Kidney tubule cell (primary cell): ENCODE measurements at places on chromosomes 11 and 22.

GRCh38 chr11:7115780-7116179, 27.0 kb downstream of the RBMXL2 start:
- DNase-seq: no peak

DNA sequence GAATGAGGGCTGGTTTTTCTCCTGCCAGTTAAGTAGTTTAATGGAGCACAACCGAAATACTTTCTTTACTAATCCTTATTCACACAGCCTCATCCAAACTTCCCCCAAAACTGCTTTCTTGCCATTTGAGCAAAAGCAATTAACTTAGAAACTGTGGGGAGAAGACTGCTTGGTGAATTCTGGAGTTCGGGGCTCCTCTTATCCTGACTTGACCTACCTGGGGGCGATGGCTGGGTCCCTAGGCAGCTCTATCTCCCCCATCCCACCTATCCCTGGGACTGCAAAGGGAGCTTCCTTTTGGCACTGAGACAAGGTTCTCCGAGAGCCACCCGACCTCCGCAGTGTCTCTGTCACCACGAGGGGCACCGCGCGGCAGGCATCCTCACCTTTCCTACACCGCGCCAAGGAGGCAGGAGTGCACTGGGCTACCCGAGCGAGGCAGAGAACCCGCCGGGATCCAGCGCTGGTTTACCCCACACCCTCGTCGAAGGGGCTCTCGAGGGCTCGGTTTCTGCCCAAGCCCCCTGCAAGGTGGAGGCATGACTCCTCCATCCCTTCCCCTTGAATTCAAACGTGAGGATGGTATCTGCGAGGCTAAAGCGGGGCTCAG, 759 bp downstream of the DESI1 start:
- DNase-seq: peak; percentile 55

DNA sequence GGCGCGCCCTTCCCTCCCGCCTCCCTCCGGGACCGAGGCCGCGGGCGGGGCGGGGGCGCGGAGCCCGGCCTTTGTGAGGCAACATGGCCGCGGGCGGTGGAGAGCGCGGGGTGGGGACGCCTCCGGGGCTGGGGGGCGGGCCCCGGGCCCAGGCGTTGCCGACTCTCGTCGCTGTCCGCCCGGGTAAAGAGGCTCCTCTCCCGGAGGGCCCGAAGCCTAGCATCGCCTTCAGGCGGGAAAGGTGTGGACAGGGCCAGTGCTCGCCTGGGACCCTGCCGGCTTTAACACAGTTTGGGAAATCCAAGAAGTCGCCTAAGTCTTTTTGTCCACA, 369 bp downstream of the DGCR8 start:
- peak; percentile 65 for DNase-seq

DNA sequence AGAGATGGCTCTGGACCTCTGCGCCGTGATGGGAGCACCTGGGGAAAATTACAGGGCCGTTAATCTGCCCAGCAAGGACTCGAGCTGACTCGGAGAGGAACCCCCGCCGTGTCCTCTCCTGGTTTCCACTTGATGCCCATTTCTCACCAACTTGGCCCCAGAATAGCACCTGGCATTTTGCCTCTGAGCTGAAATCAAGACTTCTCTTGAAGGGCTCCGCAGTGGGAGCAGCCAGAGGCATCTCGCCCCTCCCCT, 19.0 kb upstream of the CABP7 start:
- DNase-seq: no peak

DNA sequence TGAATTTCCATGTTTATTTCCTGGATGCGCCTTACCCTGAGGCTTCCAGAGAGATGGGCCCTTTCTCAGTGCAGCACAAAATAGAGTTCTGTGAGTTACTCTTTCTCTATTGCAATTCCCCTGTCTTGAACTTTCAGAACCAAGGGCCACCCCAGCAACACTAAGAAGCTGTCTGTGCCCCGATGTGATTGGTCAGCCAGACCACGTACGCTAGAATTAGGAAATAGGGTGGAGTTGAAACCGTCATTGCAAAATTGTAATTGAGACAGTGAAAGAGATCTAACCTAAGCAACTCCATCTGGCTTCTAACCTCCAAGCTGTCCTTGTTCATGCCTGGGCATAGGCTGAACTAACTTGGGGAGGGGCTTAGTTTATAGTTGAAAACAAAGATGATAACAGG, 981.3 kb downstream of the OPCML start:
- no peak for DNase-seq

DNA sequence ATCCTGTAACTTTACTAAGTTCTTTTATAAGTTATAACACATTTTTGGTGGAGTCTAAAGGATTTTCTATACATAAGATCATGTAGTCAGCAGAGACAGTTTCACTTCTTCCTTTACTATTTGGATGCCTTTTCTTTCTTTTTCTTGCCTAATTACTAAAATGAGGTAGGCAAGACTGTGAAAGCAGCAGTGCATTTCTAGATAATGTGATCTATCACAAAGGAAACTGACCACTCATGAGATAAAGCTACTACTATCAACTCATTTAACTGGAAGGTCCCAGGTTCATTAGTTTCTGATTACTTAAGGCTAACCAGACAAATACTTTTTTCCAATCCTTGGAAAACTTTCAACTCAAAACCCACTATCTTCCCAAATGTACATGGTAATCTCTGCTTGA, 196.2 kb upstream of the E2F8 start:
- no peak for DNase-seq

DNA sequence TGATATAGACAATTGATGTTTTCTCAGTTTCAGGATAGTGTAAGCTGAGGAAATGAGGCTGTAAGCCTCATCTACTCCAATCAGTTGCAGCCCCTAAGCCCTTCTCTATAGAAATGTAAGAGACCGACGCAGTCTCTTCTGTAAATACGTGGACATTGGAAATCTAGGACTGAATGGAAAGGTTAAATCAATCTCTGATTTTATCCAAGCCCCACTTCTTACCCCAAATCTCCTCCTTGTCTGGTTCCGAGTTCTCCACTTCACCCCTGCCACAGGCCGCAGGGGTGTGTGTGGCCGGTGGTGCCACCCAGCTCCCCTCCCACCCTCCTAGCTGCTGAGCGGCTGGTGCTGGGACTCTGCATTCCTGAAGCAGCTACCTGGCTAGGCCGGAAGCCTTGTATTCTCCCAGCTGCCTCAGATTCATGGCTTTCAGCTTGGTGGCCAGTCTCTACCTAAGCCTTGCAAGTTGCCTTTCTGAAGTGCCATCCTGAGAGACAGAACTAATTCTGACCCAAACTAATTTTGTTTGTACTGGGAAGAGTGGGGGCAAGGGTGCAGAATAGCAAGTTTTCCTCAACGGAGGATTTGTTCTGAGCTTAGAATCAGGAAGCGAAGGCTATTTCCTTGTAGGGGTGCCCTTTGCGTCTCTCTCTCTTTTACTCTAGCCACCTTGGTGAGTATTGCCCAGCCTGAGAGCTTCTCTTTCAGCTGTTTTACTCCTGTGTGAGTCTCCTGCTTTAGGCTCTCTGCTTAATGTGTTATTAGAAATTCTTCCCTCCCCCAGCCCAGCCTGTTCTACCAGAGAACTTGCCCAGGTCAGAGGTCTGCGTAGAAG, 749 bp downstream of the VWA5A start:
- peak; percentile 52 for DNase-seq

- no peak for DNase-seq
These were observed 30.6 kb downstream of the TUB start for GRCh38 chr11:8111636-8112035.

DNA sequence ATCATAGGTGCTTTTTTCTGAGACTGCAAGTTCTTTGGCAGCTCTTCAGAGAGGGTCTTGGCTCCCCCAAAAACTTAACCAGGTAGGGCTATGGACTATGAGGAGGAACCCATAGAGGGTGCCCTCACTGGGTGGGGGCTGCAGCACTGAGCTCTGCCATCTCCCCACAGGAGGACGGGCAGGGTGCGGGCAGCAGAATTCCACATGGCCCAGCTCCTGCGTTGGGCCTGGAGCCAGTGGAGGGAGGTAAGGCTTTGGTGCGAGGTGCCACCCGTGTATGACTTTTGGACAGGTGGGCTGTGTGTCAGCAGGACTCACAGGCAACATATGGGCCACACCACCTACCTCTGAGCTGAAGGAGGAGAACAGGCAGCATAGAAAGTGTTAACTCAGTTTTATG, 58.4 kb downstream of the PISD start:
- no peak for DNase-seq

- peak; percentile 46 for DNase-seq
These were observed 5.0 kb downstream of the SIGIRR start for GRCh38 chr11:409600-410483.

DNA sequence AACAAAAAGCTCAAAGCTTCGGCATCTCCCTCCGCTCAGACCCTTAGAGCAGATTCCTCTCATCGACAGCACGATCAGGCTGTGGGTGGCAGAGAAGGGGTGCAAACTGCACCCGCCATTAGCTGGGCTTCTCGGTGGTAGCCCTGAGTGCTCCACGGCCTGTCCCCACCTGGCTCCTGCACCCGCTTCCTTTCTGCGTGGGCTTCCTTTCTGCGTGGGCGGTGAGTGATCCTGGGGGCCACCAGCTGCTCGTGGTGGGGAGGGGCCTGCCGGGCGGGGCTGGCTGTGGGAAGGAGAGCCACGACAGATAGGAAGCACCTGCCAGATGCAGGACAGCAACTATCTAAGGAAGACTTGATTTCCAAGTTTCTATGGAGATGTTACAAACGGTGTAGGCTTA, 55.0 kb downstream of the BRD1 start:
- no peak for DNase-seq

GRCh38 chr11:12087075-12088004, 23.1 kb upstream of the MICAL2 start:
- DNase-seq: peak; percentile 91

DNA sequence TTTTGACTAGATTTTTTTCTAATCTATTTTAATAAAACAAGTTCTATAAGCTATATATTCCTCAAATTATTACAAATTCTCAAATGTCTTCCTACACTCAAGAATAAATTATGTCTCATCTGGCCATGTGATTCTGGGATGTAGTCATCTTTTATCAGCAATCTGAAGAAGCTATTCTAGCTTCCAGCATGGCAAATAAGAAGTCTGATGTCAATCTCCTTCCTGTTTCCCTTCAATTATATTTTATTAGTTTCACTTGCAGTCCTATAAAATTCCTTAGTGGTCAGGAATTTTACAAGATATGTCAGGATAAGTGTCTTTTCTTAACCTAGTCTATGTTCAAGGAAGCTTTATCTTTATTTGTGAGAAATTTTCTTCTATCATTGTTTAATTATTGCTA, 10.4 kb upstream of the ANO3 start:
- no peak for DNase-seq

DNA sequence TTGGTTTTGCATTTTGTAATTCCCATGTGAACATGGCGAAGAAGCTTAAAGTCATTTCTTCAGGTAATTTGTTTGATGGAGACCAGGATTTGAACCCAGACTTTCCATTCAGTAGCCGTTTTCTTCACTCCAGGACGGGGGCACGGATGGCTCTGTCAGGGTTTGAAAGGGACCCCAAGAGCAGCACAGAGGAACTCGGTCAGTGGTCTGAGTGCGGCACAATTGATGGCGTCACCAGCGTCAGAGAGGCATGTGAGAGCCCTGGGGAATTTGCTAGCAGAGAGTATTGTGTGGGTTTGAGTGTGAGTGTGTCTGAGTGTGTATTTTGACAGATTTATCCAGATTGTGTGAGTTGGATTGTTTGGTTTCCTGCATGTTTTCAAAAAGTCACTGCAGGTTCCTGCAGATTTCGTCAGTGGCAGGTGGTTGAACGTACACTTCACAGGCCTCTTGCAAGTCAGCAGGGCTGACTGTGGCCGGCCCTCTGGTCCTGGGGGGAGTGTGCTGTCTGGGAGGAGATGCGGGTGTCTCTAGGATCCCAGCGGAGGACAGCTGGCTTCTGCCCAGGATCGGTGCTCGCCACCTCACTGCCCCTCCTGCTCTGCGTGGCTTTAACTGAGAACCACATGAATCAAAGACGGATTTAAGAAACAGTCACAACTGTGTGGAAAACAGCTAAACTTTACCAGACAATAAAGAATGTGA, 199.3 kb downstream of the TBC1D22A start:
- no peak for DNase-seq

- DNase-seq: peak; percentile 38
These were observed 560.1 kb upstream of the FAT3 start for GRCh38 chr11:91664521-91664920.

- DNase-seq: no peak
These were observed 13.4 kb downstream of the RTL6 start for GRCh38 chr22:44484618-44485017.

- peak; percentile 56 for DNase-seq
These were observed 16.4 kb upstream of the MRGPRX2 start for GRCh38 chr11:19076744-19077589.

GRCh38 chr11:21475276-21475675, 717.6 kb upstream of the ANO5 start:
- no peak for DNase-seq

- DNase-seq: no peak
These were observed 62.7 kb downstream of the DBX1 start for GRCh38 chr11:20097319-20098221.

GRCh38 chr11:2300290-2300935, 1.3 kb downstream of the C11orf21 start:
- no peak for DNase-seq

DNA sequence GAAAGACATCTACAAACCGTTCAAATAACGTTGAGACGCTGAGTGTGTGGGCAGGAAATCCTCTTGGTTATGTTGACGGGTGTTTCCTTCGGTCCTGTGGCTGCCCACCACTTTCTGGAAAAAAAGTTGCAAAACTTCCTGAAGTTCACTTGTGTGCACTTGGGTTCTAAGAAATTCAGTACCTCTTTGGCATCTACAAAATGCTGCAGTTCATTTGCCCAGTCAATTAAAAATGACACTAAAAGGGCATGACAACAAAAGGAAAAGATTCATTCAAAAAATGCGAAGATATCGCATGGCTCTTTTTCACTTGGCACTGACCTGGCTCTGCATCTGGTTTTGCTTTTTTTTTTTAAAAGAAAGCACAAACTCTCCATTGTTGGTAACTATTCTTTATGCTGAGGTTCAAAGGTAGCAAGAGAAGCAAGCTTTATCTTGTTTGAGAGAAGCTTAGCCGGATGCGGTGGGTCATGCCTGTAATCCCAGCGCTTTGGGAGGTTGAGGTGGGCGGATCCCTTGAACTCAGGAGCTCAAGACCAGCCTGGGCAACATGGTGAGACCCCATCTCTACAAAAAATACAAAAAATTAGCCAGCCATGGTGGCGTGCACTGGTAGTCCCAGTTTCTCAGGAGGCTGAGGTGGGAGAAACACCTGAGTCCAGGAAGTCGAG, 10.6 kb upstream of the XBP1 start:
- no peak for DNase-seq

DNA sequence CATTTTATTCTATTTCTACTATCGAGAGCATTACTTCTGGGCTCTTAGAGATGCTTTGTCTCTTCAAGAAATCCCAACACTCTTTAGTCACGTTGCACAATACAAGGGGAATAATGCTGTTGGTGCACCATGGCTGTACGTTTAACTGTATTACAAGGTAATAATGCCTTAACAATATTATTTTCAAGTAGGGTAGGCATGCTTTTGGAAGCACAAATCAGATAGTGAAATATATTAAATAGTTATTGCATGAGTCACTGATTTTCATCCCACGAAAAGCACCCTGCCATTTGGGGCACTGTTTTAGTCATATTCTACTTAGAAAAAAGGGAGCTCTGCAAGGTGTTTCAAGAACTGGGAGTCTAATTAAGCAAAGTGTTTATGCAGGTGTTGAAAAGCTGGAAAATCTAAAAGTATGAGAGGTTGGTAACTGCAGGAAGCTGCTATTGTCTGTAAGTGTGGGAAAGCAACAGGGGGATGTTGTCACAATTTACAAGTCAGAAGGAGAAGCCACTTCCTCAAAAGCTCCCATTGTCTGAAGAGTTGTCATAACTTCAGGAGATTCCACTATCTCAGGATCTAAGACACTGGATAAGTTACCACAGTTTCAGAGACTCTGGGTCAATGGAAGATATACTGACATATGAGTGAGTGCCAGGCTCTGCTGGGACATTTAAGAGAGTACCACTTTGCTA, 218.2 kb downstream of the JRKL start:
- DNase-seq: no peak
